HT1080 (cell line): ENCODE measurements at places on chromosomes 7 and 10. TPM values are rescaled to one million over a fixed set of nuclear protein-coding genes. Genes with fewer than 3 reads are reported as not detected.

- DNase-seq: peak; percentile 87
These were observed 196.3 kb downstream of the JCAD start for GRCh38 chr10:29862923-29863614.

- no peak for DNase-seq
These were observed 59.6 kb downstream of the RELN start for GRCh38 chr7:103929901-103930311.

GRCh38 chr10:71388583-71389310 is 8.0 kb upstream of the CDH23 start:
- no peak for DNase-seq

GRCh38 chr7:80542398-80542797 is 30.5 kb upstream of the GNAT3 start:
- DNase-seq: peak; percentile 61

DNA sequence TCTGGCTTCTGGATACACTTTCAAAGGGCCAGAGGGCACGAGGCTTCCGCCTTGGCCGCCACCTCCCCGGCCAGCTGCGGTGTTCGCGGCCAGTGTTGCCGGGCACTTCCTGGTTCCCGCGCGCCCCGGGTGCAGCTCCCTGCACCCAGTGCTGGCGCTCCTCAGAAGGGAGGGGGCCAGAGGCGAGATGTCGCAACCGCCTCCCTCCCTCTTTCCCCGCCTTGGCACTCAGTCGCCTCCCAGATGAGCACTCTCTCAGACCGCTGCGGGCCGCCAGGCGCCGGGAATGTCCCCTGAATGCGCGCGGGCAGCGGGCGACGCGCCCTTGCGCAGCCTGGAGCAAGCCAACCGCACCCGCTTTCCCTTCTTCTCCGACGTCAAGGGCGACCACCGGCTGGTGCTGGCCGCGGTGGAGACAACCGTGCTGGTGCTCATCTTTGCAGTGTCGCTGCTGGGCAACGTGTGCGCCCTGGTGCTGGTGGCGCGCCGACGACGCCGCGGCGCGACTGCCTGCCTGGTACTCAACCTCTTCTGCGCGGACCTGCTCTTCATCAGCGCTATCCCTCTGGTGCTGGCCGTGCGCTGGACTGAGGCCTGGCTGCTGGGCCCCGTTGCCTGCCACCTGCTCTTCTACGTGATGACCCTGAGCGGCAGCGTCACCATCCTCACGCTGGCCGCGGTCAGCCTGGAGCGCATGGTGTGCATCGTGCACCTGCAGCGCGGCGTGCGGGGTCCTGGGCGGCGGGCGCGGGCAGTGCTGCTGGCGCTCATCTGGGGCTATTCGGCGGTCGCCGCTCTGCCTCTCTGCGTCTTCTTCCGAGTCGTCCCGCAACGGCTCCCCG is at the start of gene FFAR4:
Gene FFAR4 (plus strand): TSS at position 231 of the 842 bp plus-strand sequence. CDS start 56 bp downstream, at position 287.
- no peak for DNase-seq

DNA sequence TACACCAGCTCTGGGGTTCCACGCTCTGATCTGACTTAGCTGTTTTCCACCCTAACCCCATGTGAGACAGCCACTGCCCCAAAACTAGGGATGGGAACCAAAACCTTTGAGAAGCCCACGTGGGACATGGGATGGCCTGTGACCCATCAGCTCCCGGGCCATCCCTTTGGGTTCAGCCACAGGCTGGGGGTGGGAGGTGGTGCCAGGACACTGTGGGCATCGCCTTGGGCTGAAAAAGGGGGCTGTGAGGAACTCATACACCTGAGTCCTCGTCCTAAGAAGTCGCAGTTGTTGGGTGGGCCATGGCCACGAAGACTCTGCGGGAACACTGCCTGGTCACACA is 379.1 kb downstream of the DNAJB6 start:
- no peak for DNase-seq

Gene ZNF3
- total RNA-seq: 21.3 and 24.2 TPM in 2 replicates
